Right kidney (tissue), 9 donors: ENCODE measurements at places on chromosomes 3 and 15.

DNA sequence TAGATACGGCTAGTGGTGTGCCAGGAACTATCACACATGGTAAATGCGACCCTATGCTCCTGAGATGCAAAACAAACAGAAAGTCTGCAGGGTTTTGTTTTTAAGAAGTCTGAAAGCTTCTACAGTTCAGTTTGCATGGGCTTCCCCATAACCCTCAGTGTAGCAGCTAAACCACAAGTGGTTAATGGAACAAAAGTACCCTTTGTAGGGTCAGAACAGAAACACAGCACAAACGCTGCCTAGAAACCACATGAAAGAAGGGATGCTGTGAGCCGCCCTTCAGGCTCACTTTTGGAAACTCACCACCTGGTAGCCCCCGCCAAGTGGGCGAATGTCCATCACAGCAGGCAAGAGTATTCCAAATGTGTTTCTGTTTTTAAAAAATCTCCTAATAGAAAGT, 46.2 kb downstream of the CTDSPL start:
- no peak for DNase-seq

- no peak for DNase-seq
Measured at GRCh38 chr3:61714225-61714624, 152.9 kb downstream of the PTPRG start.

DNA sequence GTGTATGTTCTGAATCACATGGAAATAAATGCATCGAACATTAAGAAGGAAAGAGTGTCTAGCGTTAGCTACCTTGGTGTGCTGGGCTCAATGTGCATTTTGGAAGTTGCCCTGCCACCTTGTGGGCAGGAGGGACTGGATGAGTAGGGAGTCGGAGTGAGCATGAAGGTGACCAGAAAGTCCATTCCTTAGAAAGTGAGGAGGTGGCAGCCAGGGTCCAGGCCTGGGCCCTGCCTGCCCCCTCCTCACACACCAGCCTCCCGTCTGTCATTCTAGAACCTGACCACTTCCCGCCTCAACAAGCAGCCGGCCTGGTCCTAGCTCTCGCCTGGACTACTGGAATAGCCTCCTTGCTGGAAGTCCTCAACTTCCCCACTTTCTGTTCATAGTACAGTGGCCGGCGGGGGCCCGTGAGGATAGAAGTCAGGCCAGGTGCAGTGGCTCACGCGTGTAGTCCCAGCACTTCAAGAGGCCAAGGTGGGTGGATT, 10.2 kb upstream of the GATA2 start:
- DNase-seq: no peak

DNA sequence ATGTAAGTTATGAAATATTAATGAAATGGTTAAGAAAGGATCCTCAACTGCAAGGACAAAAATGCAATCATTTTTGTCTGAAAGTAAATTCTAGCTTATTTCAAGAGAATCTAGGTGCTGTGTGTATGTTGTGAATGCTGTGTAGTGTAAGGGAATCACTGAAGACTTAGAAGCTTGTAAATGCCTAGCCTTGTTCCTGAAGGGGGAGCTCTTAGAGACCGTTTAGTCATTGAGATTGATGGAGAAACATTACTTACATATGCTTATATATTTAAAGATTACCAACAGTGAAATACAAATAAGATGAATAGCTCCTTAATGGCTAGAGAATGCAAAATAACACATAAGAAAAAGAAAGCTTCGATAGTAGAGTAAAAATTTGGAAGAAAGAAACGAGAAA, 67.9 kb downstream of the CNTN4 start:
- no peak for DNase-seq

GRCh38 chr3:49300595-49300994, 23.6 kb upstream of the C3orf62 start:
- no peak for DNase-seq
